Cerebellar nuclear complex (tissue), 1 donor: ENCODE measurements at places on chromosomes 11 and 22.

DNA sequence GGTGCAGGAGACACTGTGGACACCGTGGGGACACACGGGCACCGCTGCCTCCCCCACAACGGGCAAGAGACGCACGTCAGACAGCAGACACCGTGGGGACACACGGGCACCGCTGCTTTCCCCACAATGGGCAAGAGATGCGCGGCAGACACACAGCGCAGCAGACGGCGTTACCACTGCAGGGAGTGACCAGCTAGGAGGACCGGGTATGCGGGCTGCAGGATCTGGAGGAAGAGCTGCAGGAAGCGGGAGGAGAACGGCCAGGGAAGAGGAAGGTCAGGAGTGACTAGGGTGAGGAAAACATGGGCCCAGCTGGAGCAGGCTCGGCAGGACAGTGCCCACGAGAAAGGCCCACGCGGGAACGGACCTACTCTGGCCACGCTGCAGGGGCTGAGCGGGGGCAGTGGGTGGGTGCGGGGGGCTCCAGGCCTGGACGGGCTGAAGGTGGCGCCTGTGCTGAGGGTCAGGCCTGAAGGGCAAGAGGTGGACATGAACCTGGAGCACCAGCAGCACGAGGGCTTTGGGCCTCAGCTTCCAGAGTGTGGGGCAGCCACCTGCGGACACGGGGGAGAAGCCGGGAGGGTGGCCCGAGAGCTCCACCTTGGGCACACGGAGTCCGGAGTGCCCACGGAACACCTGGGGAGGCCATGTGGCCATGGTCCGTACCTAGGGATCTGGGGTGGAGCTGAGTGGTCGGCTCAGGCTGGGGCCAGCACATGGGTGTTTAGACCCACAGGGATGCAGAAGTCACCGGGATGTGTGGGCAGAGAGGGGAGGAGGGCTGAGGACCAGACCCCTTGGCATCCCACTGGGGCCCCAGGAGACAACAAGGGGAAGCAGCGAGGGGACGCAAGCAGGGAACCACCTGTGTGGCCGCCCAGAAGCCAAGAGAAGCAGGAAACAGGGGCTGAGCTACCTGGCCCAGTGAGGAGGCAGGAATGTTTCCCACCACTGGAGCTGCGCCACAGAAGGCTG is 16.5 kb downstream of the TOLLIP start:
- no peak for DNase-seq

DNA sequence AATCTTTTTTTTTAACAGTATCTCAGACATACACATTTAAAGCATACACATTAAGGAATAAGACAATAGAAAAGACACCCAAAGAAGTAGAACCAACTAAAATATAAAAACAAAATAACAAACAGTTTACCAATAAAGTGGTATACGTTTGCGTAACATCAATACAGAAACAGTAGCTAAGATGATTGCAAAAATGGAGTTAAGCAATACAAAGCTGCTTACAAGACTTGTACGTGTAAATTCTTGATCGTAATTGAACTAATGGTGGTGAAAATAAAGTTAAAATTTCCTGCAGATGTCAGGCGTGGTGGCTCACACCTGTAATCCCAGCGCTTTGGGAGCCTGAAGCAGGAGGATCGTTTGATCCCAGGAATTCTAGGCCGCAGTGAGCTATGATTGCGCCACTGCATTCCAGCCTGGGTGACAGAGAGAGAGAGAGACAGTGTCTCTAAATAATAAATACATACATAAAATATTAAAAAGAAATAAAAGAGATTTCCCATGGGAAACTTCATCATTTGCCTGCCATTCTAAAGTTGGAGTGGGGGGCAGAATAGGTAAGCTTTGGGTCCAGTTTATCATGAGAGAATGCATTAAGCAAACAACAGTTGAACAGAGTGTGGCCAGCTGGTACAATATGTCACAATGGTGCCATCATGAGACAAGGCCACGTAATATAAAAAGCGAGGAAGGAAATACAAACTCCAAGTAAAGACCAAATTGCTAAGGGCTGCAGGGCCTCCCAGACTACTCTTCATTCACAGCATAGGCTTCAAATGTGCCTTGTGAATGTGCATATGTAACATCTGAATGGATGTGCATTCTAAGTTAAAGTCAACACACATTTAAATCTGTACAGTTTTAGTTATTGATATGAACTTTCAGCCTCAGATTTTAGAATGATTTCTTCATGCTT is 38.9 kb upstream of the EED start:
- no peak for DNase-seq

DNA sequence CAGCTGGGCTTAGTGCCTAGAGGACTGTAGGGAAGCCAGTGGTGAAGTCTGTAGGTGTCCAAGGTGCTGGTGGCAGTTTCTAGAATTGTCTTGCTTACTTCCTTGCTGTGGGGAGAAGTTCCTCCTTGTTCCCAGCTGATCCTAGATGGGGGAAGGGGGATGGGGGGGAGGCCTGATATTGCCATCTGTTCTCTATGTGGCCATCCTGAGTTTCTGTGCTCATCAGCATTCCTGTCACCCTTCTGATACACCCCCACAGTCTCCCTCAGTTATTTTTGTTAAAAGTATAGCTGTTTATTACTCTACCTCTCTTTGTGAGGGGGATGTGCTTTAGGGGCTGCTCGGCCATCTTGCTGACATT is 36.5 kb downstream of the MADD start:
- no peak for DNase-seq

DNA sequence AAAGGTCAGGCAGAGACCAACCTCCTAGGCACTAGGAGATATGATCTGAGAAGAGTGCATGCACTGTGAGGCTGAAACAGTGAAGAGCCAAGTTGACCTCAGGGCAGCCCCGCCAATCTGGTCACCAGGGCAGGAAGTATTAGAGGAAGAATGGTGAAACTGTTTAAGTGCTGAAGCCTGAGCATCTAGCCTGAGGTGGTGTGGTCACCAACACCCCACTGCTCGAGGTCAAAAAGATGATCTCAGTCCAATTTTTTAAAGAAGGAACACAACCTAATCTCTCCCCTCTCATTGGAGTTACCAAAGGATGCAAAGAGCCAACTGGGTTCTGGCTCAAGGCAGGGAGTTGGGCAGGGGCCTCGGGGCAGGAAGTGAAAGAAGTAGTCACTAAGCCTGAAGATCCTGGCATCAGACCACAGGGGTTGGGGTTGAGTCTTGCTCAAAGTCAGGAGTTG is 4.0 kb downstream of the APBB1 start:
- no peak for DNase-seq

GRCh38 chr11:110614031-110614430 is 98.2 kb downstream of the ARHGAP20 start:
- no peak for DNase-seq
